ENCODE measurements at places on chromosomes 5 and 9. TPM values are rescaled to one million over a fixed set of nuclear protein-coding genes. Genes with fewer than 3 reads are reported as not detected.

SLC1A1 gene
- 7.5 TPM for total RNA-seq

- DNase-seq, result no peak
Measured at GRCh38 chr5:26681861-26682260, 356.5 kb downstream of the CDH9 start.

BRD9 gene
- total RNA-seq, result 21.4 TPM

DNA sequence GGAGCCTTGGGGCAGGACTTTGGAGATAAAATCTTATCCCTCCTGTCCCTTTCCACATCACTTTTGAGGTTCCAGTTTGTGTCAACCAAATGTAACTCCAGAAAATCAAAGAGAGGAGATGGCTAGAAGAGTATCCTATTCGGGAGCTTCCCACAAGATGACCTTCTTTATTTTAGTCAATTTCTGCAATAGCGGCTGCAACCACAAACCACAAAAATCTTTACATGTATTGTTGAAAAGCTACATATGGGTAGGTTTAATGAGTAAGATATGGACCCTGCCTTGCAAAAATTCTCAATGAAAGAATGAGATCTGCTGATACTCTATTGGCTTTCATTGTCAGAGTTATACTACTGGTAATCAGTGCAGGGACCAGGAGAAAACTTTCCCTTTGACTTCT lies 92.2 kb upstream of the MAMDC2 start:
- DNase-seq, result no peak

DNA sequence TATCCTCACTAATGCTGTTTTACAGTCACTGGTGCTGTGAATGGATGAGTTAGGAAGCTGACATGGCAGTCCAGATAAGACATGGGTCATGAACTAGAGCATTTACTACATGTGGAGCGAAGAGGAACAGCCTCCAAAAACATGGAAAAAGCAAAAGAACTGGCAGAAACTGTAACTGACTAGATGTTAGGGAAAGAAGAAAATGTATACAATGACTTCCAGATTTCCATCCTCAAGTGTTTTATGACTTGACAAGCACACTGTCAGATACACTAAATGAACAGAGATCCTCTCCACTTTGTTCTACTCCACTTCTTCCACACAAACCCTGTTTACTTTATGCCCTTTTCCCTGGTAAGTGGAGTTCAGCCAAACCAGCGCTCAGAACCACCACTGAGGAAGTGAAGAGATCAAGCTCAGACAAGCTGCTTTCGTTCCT lies 11.5 kb downstream of the HMGCS1 start:
- DNase-seq, result no peak

CXCL14 gene
- 2.2 TPM for total RNA-seq

- no peak for DNase-seq
Measured at GRCh38 chr9:22054076-22054475, 45.0 kb upstream of the CDKN2B start.

- DNase-seq, result no peak
Measured at GRCh38 chr5:168765551-168766425, 186.6 kb upstream of the PANK3 start.

GRCh38 chr9:136122425-136123383 lies 4.0 kb upstream of the TMEM250 start:
- peak; percentile 86 for DNase-seq

DNA sequence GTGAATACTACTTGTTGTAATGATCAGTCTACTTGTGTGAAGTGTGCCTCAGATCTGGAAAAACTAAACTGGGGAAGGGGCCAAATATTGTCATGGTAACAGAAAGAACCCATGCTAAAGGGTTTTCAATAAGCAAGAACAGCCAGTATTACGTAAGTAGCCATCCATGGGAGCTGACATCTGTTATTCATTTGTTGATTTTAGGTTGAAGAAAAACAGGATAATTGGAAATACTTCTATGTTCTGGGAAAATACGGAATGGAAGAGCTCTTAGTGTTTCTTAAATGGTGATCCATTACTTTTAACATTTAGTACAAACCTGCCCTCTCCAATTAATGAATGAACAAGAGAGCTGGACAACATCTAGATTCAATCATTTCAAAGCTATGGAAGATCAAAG lies 485.8 kb downstream of the NTRK2 start:
- DNase-seq, result no peak

PANK3 gene
- total RNA-seq, result 24.4 TPM

DNA sequence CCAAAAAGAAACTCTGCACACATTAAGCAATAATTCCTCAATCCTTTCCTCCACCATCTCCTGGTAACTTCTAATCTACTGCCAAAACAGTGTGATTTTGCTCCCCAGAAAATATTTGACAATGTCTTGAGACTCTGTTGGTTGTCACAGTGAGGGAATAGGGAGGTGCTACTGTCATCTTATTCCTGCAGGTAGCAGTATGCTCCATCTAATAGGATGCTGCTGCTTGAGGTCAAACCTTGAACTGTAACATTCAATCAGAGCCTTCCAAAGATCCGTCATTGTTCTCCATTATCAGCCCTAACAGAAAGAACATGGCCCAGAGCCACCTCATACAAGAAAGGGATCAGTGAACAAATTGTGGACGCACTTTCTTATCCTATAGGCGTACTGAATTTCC lies 514.7 kb upstream of the GRIN3A start:
- no peak for DNase-seq

DNA sequence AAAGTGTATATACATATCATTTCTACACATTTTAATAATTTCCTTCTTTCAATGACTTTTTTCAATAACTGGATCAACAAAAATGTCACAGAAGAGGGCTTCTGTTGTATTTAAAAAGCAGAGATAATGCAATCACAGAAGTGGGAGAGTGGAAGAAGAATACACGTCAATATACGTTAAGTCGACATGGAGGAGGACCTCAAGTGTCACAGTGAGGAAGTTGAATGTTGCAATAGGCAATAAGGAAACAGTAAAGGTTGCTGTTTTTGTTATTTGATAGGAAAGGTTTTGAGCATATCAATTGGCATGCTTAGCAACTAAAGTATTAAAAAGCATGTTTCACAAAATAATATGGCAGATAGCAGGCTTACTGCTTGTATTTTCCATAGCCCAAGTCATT lies 184.0 kb upstream of the NR4A3 start:
- no peak for DNase-seq

DNA sequence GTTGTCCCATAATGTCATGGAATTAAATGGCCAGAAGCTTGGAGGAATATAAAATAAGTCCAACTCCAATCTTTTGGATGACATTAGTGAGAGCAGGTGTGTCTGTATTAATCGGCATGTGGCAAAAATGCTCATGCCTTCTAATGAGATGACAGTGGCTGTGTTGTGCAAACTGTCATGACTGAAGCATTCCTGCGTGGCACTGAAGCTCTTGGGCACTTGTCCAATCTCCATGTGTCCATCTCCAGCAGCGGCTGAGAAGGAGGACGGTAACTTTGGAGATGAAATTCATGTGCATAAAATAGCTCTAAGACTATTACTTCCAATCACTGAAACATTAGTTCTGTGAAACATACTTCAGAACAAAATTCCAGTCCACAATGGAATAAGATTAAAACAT lies 697.5 kb upstream of the GRAMD2B start:
- DNase-seq, result no peak

RXRA gene
- 27.1 TPM for total RNA-seq

TIGD6 gene
- 11.4 TPM for total RNA-seq

GRCh38 chr5:180786531-180787398 lies 15.8 kb downstream of the MGAT1 start:
- no peak for DNase-seq

DNA sequence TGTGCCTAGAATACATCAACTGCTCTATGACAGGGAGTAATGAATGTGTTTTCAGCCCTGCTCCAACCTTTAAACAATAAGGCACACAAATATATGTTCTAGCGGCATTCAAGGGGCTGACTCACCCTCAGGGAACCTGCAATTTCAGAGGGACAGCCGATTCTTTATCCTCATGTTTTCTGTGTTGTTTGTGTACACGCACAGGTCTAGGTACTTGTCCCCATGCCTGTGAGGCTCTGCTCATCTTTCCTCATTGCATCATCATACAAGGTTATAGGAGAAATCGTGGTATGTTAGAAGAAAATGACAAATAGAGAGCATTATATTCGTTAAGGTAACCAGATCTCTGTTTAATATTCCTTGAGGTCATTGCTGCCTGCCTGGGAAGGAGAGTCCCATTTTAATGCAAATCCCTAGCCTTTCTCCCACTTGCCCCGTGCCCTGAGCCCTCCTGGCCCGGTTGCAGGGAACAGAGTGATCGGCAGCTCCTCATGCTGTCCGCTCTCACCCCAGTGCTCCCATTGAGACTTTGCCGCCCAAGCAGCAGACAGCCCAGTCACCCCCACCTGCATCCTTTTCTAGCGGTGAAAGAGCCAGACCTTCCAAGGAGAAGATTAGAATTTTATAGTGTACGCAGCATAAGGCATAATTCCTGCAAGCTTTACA lies 14.6 kb downstream of the MAP1B start:
- no peak for DNase-seq

- DNase-seq, result no peak
Measured at GRCh38 chr9:36136894-36137391, 410 bp downstream of the GLIPR2 start.

- DNase-seq, result no peak
Measured at GRCh38 chr5:1801967-1802295, 724 bp downstream of the NDUFS6 start.

SHOC1 gene
- total RNA-seq, result not detected

DNA sequence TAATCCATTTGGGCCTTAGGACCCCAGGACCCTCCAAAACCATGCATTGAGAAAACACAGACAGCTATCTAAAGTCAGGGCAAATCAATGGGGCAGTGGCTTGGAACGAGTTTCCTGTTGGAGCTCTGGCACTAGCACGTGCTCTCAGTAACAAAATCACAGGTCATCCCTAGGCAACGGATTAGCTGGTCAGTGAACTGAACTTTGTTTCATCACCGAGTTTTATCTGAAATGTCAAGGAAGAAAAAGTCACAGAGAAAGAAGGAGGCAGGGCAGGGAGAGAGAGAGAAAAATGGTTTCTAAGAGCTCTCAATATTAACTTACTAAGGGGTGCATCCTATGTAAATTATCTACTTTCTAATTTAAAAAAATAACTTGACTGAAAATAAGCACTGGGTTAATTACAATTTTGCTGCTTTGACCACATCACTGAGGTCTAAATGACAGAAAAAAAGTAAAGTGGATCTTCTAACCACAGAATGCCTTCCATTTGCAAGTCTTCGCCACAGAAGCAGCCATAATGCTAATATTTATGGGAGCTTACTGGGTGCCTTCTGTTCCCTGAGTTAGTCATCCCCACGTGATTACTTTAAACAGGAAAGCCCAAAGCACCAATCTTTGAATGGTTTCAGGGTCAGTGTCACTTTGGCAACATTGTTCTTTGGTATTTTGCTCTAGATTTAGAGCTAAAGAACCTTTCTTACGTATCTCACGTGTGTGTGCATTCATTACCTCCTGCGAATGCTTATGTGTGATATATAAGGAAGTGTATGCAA lies 503.9 kb downstream of the RASEF start:
- no peak for DNase-seq

All from sigmoid colon (tissue), 7 donors.